ENCODE measurements at places on chromosomes 16 and 17. TPM values are rescaled to one million over a fixed set of nuclear protein-coding genes. Genes with fewer than 3 reads are reported as not detected.

The PPP1R27 gene
- not detected for total RNA-seq

The NHLRC4 gene
- total RNA-seq = 1.2 TPM

The C17orf50 gene
- not detected for total RNA-seq

The NUPR1 gene
- total RNA-seq = not detected

The TBX4 gene
- total RNA-seq = not detected

The APOBR gene
- total RNA-seq = 3.5 TPM

The MYL4 gene
- total RNA-seq = not detected

DNA sequence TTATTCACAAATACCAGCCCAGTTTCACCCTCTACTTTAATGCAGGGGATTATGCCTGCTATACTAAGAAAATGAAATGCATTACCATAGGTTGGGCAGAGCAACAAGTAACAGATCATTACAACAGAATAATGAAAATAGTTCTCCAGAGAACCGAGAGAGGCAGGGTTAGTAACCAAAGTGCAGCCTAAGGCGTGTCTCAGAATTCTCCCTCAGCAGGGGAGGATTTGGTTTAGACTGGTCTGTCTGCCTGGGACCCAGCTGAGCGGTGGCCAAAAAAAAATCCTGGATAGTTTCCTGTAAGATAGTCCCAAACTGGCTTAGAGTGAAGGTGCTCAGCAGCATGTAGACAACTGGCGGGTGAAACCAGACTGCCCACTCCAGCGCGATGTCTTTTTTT is 30.8 kb upstream of the ADCY7 start:
- peaks cover 10% of the 10 kb centered on the region for H3K27me3 ChIP-seq
- H3K4me1 ChIP-seq = no peaks in the 10 kb centered on the region
- H3K4me3 ChIP-seq = no peak overlapping the region
- no peaks in the 10 kb centered on the region for H3K36me3 ChIP-seq

- no peak for DNase-seq
- no peak overlapping the region for H3K27ac ChIP-seq
- peaks cover 4% of the 10 kb centered on the region for H3K27me3 ChIP-seq
- H3K4me1 ChIP-seq = peaks cover 12% of the 10 kb centered on the region
- H3K4me3 ChIP-seq = no peak overlapping the region
- H3K36me3 ChIP-seq = peaks cover 11% of the 10 kb centered on the region
Observed at GRCh38 chr16:27303256-27304100, 10.3 kb upstream of the IL4R start.

DNA sequence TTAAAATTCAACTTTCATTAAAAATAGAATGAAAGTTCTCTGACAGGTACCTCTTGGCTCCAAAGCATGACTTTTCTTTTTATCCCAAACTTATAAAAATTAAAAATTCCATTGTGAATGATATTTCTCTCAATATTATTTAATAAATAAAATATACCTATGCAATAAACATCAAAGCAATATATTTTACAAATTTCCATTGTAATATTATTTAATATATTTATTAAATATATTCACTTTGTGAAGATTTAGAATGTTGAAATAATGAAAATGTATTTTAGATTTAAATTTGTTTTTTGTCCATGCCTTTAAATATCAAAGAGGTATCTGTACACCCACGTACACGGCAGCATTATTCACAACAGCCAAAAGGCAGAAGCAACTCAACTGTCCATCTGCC is 147.8 kb downstream of the CEP112 start:
- H3K27me3 ChIP-seq = no peaks in the 10 kb centered on the region
- no peak for DNase-seq
- no peaks in the 10 kb centered on the region for H3K4me1 ChIP-seq
- no peak overlapping the region for H3K4me3 ChIP-seq
- no peaks in the 10 kb centered on the region for H3K36me3 ChIP-seq
- no peak overlapping the region for H3K27ac ChIP-seq

- H3K27ac ChIP-seq = peak overlapping the region; percentile 48
- peaks cover 8% of the 10 kb centered on the region for H3K36me3 ChIP-seq
- peak overlapping the region; percentile 78 for H3K4me3 ChIP-seq
- H3K27me3 ChIP-seq = peaks cover 6% of the 10 kb centered on the region
- peaks cover 29% of the 10 kb centered on the region for H3K4me1 ChIP-seq
- DNase-seq = peak; percentile 61
Observed at GRCh38 chr17:64781014-64781756, 119.1 kb upstream of the SMURF2 start.

- peaks cover 4% of the 10 kb centered on the region for H3K27me3 ChIP-seq
- no peaks in the 10 kb centered on the region for H3K36me3 ChIP-seq
- H3K4me3 ChIP-seq = no peak overlapping the region
- no peaks in the 10 kb centered on the region for H3K4me1 ChIP-seq
- H3K27ac ChIP-seq = no peak overlapping the region
Observed at GRCh38 chr16:49491771-49492761, 118.5 kb downstream of the C16orf78 start.

- H3K27ac ChIP-seq = no peak overlapping the region
- H3K27me3 ChIP-seq = no peaks in the 10 kb centered on the region
- H3K4me1 ChIP-seq = no peaks in the 10 kb centered on the region
- no peak for DNase-seq
Observed at GRCh38 chr16:62970851-62971250, 934.6 kb upstream of the CDH8 start.

GRCh38 chr17:14306596-14306995 is 5.7 kb downstream of the HS3ST3B1 start:
- DNase-seq = no peak
- H3K27ac ChIP-seq = no peak overlapping the region
- H3K36me3 ChIP-seq = peaks cover 45% of the 10 kb centered on the region
- H3K4me3 ChIP-seq = no peak overlapping the region

DNA sequence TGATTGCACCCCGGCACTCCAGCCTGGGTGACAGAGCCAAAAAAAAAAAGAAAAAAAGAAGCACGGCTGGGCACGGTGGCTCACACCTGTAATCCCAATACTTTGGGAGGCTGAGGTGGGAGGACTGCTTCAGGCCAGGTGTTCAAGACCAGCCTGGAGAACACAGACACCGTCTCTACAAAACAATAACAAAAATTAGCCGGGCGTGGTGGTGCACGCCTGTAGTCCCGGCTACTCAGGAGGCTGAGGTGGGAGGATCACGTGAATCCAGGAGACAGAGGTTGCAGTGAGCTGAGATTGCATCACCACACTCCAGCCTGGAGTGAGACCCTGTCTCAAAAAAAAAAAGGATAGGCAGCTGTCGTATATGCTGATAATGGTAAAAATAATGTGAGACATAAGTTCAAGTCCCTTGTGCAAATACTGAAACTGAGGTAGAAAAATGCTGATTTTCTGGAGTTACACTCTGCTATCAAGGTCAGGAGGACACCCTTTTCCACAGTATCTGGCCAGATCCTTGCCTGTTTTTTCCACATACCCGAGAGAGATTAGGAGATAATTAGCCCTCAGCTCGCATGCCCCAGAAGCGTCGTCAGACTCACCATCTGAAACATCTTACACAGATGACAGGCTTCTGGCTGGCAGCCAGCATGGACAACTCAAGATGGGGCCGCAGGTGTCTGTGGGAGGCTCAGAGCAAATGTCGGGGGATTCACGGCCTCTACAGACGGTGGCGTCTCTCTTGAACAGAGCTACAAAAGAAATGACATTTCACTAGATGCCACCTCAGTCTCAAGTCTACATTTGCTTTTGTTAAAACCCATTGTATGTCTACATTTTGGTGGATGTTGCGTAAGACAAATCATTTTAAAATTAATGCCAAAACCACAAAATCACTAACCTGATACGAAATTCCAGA is 36.8 kb downstream of the WDR45B start:
- no peak overlapping the region for H3K4me3 ChIP-seq
- H3K27me3 ChIP-seq = no peaks in the 10 kb centered on the region
- H3K27ac ChIP-seq = no peak overlapping the region
- no peaks in the 10 kb centered on the region for H3K4me1 ChIP-seq

DNA sequence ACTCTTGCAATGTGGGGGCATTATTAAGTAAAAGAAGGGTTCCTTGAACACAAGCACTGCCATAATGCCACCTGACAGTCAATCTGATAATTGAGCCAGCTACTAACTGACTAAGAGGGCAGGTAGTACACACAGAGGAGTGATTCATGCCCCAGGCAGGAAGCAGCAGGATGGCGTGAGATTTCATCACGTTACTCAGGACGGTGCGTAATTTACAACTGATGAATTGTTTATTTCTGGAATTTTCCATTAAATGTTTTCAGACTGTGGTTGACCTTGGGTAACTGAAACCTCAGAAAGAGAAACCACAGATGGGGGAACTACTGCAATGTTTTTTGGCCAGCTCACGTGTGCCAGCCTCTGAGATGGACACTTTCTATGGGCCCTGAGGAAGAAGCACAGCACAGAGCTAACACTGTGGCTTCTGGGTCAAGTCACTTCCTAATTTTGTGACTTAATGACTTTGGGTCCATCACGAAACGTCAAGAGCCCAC is 46.7 kb downstream of the C17orf67 start:
- peaks cover 2% of the 10 kb centered on the region for H3K27me3 ChIP-seq
- H3K4me1 ChIP-seq = peaks cover 30% of the 10 kb centered on the region
- peak overlapping the region; percentile 82 for H3K27ac ChIP-seq
- peak; percentile 34 for DNase-seq

- H3K36me3 ChIP-seq = no peaks in the 10 kb centered on the region
- H3K4me1 ChIP-seq = no peaks in the 10 kb centered on the region
- no peak for DNase-seq
- H3K27ac ChIP-seq = no peak overlapping the region
- no peaks in the 10 kb centered on the region for H3K27me3 ChIP-seq
Observed at GRCh38 chr17:46875849-46876352, 24.5 kb downstream of the WNT9B start.

- peaks cover 37% of the 10 kb centered on the region for H3K36me3 ChIP-seq
- no peak overlapping the region for H3K4me3 ChIP-seq
- peaks cover 7% of the 10 kb centered on the region for H3K4me1 ChIP-seq
- DNase-seq = no peak
- H3K27me3 ChIP-seq = no peaks in the 10 kb centered on the region
Observed at GRCh38 chr16:14658063-14658462, 25.3 kb downstream of the BFAR start.

DNA sequence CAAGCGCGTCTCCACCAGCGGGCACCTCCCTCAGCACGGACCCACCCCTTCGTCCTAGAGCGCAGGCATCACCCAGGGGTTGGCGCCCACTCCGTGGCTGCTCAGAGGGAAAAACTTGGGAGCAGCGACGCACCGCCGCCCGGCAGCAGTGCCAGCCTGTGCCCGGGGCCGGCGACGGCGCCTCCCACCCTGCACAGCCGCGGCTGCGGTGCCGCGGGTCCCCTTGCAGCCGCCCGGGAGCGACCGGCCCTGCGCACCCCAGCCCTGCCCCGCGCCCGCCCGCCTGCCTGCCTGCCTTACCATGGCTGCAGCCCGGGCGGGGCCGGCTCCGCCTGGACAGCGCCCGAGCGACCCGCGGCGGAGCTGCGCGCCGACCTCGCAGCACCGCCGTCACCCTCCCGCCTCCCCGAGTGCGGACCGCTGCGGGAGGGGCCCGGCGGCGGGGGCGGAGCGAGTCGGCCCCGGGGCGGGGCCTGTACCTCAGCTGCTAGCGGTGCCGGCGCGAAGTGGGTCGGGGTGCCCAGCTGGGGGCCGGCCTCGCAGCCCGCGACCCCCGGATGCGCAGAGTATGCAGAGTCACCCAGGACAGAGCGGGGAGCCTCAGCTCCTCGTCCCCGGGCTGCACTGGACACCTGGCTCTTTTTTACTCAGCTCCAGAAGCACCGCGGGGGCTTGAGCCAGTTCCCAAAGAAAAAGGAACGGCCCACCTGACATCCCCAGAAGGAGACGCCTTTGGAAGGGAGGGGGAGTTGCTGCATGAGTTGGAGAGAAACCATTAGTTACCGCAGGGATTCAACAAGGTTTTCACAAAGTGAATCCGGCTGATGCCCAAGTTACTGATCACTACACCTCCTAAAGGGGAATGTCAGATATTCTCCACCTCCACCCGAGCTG is 17.5 kb upstream of the MTMR4 start:
- peak overlapping the region; percentile 38 for H3K4me3 ChIP-seq
- H3K27ac ChIP-seq = no peak overlapping the region
- H3K36me3 ChIP-seq = no peaks in the 10 kb centered on the region

DNA sequence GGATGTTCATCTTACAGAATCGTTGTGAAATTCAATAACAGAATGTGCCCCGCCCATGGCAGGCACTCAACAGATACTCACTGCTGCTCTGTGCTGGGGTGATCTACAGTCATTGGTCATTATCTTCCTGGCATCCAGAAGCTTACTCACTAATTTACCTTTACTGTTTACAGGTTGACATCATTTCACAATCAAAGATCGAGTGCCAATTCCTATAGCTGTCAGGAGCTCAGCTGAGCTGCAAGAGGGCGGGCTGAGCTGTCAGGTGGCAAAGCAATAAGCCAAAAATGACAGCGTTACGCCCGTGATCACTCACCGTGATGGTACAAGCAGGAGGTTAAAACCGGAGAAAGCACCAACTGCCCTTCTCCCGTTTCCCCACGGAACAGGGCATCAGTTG is 51.2 kb downstream of the LITAF start:
- no peak overlapping the region for H3K4me3 ChIP-seq
- no peak overlapping the region for H3K27ac ChIP-seq
- peaks cover 2% of the 10 kb centered on the region for H3K27me3 ChIP-seq
- H3K36me3 ChIP-seq = no peaks in the 10 kb centered on the region
- no peak for DNase-seq

GRCh38 chr16:19294156-19294649 is 8.7 kb downstream of the CLEC19A start:
- peak; percentile 3 for DNase-seq
- peak overlapping the region; percentile 37 for H3K4me3 ChIP-seq
- H3K27ac ChIP-seq = peak overlapping the region; percentile 82

DNA sequence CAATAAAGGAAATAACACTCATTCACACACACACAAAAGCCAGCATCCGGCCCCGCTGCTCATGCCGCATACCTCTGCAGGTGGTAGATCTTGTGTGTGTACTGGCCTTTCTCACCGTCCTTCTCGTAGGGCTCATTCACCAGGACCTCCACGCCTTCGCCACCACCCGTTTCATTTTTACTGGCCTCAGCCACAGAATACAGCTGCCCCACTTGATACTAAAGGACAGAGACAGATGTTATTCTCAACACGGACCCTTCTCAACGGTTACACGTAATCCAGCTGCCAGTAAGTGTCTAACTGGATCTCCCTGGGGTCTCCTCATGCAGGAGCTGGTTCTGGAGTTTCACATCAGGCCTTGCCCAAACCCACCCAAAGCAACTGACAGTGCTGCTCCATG is 9.7 kb downstream of the PITPNA start:
- peaks cover 19% of the 10 kb centered on the region for H3K4me1 ChIP-seq
- H3K27ac ChIP-seq = no peak overlapping the region
- no peak for DNase-seq
- no peaks in the 10 kb centered on the region for H3K27me3 ChIP-seq

Data from activated T-helper 1 cell treated with anti-CD3 and anti-CD28 coated beads, Interleukin-12 subunit alpha, Interleukin-12 subunit beta, Interleukin-2, Interleukin-4 antibody, amounts not matched to agents 30 ng/mL and 10 ng/mL and 1 ng/mL, durations not matched to agents 14 hours and 24 hours and 36 hours (primary cell).